Skeletal muscle cell (primary cell): ENCODE measurements at places on chromosomes 3 and 15.
A peak's percentile ranks its signal among the peaks of the same experiment; 100 is the strongest.

DNA sequence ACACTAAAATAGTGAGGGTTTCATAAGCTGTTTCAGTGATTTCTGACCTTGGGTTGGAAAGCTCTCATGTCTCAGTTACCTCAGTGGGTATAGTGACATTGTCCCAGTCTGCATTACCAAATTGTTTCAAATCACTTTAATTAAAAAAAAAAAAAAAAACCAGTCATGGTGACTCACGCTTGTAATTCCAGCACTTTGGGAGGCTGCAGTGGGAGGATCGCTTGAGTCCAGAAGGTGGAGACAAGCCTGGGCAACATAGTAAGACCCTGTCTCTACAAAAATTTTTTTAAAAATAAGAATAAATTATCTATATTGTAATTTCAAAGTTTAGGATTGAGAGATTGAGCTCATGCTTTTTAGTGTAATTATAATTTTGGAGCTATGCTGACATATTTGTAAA, 78.0 kb downstream of the MBNL1 start:
- DNase-seq = no peak

DNA sequence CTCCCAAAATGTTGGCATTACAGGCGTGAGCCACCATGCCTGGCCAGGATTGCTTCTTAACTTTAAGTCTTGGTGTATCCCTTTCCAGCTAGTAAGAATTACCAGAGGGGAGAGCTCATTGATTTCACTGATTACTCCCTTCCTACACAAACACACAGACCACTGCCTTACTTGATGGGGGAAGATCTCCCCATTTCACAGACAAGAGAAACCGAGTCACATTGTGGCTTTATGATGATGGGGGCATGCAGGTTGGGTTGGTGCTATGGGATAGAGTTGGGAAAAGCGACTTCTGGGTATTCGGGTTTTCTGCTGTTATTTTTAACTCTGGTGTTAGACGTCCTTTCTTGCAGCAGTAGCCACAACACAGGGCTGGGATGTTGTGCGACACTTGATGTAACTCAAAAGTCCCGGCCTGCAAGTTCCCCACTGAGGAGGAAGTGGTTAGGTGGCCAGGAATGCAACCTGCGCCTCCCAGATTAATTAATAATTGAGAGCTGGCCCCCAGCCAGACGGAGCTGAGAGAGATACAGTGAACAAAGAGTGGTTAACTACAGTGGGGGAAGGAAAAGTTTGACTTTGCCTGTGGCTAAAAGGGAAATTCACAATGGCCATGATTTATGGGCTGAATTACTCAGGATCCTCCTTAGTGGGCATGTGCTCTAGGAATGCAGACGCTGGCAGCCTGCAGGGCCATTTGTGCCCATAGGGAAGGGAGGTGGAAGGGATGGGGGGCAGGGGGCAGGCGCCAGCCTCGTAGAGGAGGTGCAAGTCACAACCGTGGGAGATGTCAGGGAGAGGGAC, 63.6 kb downstream of the SMAD6 start:
- no peak for DNase-seq

DNA sequence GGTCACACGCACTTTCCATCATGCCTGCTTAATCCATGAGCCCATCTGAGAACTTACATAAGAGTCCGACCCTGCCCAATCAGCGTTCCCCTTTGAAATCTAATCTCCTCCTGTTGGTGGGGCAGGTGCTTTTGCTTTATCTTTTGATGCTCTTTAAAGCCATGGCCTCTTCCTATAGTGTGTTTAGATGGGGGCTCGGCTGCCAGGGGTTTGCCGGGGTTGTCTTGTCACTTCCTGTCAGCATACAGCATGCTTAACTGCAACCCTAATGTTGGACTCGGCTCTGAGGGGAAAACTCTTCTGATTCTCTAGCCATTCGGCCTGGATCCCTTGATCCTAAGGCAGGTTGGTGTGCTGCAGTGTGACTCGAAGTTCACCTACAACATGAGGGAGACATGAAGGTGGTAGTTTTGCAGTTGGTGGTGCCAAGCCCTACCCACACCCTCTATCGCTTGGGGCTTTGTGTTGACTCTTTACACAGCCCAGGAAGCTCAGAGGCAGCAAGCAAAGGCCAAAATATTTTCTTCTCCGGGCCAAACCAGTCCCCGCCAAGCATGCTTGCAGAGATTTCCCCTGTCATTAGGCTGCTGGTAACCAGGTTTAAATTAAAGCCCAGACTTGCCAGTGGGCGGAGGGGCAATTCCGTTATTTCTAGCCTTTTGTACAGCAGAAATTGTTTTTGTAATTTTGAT, 218.7 kb downstream of the FEZF2 start:
- DNase-seq = no peak

- DNase-seq = no peak
These were observed 12.6 kb downstream of the RAB6B start for GRCh38 chr3:133882986-133883586.

DNA sequence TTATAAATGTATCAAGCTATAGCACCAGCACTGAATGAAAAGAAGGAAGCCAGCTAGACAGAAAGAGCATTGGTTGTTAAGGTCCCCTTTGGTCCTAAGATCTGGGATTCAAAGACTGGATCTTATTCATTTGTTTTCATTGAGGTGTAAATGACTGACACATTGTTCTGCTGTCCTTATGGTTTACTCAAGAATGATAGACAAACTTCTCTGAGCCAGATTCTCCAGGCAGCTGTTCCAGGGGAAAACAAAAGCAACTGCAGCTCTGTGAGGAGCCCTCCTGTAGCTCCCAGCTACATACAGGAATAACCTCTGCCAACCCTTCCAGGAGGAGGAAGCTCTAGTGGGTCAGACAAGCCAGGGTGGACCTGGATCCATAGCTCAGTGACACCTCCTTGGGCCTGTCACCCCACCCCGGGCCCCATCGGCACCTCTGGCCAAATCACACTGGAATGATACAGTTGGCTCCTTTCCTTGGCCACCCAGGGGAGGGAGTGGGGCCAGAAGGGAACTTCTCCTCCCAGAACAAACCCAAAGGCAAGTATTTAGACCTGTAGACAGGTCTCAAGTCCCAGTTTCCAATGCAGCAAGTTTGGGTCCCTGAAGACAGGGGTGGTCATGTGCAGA, 57.8 kb downstream of the ZNF621 start:
- no peak for DNase-seq

- DNase-seq = peak; percentile 4
These were observed 299.5 kb downstream of the GAP43 start for GRCh38 chr3:115922681-115923347.

- DNase-seq = no peak
These were observed 232.1 kb upstream of the GOLIM4 start for GRCh38 chr3:168327856-168328255.

DNA sequence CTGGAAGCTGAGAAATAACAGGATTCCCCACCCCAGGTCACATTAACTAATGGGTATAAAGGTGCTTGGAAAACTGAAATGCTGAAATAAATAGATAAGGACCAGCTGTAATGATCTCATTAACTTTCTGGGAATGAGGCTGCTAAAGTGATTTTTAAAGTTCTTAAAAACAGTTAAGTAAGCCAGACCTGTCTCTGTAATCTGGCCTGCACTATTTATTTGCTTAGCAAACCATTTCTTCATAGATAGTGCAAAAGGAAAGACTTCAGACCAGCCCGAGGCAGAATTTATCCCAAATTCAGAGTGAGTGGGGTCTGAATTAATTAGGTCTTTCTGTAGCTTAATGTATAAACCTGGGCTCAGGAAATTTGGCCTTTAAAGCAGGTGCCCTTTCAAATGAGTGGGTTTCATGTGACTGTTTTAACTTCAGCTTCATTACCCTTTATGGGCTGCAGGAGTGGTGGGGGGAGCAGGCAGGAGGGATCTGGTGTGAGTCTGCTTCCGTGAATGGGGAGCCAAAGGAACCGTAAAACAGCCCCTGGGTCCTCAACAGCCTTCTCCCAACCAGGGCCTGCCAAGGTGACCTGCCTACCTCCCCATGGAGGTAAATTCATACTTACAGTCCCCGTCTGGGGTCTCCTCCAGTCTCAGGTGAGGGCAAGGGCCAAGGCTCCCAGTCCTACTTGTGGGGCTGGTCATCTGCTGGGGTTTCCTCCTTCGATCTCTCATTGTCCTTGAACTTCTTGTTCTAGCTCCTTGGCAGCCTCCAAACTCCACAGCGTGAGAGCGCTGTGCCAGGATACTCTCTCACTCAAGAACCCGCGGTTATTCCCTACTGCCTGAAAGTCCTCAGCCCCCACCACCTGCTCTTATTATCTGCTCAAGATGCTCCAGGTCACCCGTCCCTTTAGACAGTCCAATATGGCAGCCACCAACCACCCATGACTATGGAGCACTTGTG, 31.2 kb downstream of the MAGEF1 start:
- DNase-seq = no peak

DNA sequence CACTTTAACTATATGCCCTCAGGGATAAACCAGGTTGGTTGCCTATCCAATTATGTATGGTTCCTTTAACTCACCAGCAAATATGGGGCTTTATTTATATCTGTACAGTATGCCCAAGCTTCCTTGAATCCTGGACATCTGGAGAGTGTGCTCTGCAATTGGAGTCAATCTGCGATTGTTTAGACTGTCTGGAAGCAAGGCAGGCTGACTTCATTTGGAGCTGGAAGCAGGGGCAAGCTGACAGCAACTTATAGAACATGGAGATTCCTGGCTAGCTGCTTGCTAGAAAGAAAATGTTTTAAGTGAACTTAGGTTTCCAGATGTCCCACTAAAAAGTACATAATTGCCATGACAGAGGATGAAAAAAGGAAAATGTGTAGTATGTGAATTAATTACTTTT, 63.7 kb upstream of the TPRG1 start:
- no peak for DNase-seq

GRCh38 chr3:51539291-51539941, 897 bp downstream of the RAD54L2 start:
- DNase-seq = peak; percentile 32

GRCh38 chr3:49914906-49915305, 11.2 kb upstream of the MST1R start:
- no peak for DNase-seq

DNA sequence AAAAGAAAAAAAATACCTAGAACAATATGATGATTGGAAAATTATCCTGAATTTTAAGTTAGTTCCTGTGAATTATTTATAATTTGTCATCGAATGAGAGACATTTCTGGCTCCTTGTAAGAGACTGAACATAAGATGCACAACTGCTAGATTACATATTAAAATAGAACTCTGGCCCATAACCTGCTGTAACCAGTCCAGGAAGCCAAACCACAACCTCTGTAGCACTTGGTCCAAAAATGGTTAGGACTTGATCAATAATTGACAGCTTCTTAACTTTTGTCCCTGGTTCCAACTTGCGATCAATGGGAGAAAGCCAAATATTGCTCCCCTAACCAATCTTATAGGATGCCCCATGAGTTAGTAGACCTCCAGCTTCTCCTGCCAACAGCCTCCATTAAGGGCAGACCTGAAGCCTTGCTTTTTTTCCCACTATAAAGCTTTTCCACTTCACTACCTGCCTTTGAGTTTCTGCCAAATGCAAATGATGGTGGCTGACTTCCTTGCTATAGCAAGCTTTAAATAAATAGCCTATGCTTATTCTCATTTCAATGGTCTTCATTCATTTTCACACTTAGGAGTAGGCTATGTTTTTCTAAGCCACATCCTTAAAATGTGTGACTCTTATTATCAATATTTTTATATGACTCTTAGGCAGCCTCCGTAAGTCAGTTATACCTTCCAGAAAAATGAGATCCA, 224.0 kb upstream of the ARHGEF26 start:
- DNase-seq = no peak

DNA sequence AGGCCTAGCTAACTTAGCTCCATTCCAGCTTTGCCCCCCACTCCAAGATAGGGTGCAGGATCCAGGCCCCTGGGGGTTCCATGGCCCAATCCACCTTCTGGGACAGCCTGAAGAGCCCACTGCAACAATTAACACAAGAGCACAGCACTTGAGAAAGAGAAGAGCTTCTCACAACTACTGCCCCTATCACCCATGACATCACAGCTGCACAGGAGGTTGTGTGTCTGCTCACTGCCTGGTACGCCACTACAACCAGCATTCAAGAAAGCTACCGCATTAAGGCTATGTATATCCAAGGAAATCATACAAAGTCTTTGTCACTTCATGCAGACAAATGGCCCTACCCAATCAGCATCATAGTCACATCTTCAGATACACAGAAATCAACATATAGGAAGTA, 62.0 kb downstream of the MYO5A start:
- no peak for DNase-seq

DNA sequence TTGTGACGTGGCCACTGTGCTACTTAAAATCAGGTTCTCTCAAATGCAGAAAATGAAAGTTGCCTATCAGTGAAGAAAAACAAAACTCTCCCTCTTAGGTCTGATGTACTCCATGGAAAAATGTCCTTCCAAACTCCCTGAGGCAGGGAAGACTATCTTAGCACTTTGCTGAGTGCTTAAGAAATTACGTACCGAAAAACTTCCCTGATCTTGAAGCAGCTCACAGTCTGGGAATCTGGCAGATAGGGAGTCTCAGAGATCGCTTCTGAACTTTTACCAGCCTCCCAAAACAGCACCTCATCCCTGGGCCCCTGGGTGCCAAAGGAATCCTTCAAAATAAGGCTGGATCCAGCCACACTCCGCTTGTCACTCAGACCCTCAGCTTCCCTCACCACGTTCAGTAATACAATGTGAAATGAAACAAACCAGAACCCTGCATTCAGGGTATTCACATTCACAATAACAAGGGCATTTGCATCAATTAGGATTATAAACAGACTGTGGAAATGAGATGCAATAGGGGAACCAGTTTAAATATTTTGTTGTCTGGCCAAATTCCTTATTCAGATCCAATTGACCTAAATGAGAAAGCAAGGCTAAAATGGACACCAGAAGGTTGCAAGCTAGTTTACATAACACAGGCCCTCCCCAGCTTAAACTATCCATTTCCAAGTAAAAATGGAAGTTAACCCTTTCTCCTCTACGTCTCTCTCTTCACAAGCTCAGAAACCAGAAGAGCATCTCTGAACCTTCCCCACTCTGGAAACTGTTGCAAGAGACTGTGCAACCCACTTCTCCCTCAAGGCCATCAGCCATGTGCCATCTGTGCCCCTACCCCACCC, 20.9 kb downstream of the OSBPL10 start:
- DNase-seq = no peak

- DNase-seq = no peak
These were observed 362.1 kb downstream of the MAGI1 start for GRCh38 chr3:65676580-65676979.
